ENCODE measurements at places on chromosomes 1 and 21.
A peak's percentile ranks its signal among the peaks of the same experiment; 100 is the strongest.

- no peak for DNase-seq
Observed at GRCh38 chr1:151502859-151503780, 8.1 kb upstream of the CGN start.

GRCh38 chr1:205183676-205184335 is 27.7 kb downstream of the DSTYK start:
- DNase-seq = no peak

DNA sequence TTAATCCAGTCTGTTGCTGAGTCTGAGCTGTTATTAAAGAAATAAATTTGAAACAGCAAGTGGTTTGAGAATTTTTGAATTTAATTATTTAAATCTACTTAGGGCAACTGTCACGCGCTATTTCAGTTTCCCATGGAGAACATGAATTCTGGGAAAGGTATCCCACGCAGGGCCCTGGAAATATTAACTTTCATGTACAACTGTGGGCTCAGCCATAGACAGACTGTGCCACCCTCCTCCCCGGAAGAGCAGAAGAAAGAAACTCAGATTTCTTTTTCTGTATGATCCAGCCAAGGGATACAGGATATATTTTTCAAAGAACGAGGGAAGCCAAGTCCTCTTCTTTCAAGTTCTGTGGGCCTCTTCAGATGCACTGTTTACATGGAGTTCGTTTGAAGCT is 172.6 kb upstream of the LMO4 start:
- no peak for DNase-seq

DNA sequence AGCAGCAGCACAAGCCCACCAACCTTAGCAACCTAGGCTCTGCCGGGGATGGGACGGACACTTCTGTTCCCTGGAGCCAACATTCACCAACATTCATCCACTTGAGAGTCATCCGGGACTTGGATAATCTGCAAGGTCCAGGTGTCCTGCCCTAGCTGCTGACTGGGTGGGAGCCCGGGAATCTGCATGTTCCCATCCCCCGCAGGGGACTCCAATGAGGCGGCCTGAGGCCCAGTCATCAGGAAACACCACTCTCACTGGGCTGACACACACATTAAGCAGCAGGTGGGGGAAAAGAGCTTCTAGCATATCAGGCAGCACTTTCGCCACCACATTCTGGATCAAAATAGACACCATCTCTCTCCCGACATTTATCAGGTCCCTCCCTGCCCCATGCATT is 38.4 kb upstream of the CCSAP start:
- DNase-seq = no peak

- no peak for DNase-seq
Observed at GRCh38 chr1:209751627-209752231, 4.1 kb upstream of the TRAF3IP3 start.

DNA sequence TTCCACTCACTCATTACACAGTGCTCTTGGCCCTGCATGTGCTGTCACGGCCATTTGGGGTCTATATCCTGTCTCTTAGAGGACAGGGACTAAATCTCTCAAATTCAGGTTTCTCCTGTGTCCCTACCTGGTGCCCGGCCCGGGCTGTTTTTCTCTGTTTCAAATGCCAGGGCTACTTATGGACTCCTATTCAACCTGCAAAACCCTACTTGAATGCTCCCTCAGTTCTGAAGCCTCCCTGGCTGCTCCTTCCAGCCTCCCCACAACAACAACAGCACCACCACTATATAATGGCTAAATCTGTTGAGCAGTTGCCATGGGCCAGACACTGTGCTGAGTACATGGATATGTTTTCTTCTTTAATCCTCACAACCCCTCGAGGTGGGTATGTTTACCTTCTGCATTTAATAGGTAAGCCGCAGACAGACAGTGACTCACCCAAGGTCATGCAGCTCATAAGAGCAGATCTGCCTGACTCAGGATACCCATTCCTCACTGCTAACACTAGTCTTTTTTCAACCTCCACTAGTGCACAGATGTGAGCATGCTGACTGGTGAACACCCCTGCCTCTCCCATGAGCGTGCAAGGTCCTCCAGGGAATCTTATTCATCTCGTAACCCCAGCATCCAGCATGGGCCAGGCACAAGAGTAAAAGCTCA is 29.9 kb downstream of the DHRS3 start:
- DNase-seq = no peak

GRCh38 chr1:65995336-65995735 is 202.6 kb downstream of the PDE4B start:
- DNase-seq = no peak

GRCh38 chr1:229006121-229006870 is 264.6 kb upstream of the RAB4A start:
- DNase-seq = no peak

DNA sequence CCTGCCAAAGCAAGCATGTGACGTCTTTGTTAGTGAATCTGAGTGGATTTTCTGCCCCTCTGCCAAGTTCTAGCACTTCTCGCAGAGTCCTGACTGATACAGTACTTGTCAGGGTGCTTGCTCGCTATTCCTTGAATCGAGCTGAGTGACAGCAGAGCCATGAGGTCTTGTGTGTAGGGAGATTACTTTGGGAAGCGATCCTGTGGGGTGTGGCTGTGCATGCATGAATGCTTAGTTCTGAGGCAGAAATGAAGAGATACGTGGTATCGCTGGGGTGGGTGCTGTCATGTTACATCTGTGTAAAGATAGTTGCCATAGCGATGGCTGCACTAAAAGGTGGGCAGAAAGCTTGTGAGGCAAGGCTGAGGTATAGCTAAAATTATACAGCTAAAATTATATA is 19.3 kb upstream of the DNAJC28 start:
- no peak for DNase-seq

GRCh38 chr1:232009741-232010140 is 383.2 kb downstream of the DISC1 start:
- no peak for DNase-seq

DNA sequence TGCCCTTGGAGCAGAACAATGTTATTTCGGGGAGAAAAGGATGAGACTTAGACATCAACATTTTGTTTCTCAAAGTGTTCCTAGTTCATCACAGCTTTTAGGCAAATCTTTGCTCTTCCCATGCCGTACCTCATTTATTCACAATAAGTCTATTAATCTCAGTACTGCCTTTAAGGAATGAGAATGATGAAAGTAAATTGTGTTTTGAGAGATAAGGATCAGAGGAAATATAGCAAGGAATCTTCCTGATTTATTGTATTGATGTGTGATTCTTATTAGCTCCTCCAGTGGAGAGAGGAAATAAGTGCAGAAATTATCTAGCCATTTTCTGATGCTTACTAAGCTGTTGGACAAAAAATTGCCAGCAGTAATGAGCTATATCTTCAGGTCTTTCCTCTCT is 2.0 kb downstream of the POLR3C start:
- DNase-seq = no peak

DNA sequence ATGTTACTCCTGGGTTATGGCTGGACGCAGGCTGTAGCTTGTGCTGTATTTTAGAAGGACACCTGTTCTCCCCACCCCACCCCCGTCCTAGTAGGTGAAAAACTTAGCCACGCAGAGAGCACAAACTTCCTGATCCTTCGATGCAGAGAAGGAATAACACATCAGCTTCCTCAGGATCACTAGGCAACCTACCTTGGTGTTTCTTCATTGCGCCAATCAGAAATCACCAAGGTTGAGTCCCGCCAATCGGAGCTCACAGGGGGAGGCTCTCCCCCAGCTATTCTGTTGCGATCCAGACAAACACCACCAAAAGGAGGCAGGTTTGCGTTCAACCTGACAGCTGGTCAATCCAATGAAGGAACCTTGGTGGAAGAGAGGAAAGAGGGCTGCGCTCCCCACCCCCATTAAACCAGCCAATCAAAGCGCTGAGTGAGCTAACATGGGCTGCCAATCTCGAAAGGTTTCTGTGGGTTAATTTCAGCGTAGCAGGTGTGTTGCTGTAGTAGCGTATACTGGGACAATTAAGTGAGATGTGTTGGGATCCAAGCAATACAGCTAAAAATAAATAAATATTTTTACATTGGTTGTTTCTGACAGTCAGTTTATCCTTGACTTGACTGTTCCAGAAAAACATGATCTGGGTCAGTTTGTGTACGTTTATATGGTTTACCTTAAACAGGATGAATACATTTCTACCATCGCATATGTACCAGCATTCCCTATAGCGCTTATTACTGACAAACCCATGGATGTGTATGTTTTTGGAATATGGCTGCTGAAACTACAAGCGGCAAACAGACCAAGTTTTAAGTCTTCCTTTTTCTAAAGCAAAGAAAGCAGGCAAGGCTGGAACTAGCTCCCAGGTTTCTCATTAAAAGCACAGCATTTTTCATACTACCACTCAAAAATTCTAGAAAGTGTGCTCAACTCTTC is at the start of gene GOLPH3L:
TSS of gene GOLPH3L (minus strand) at position 160 of the 933 bp plus-strand sequence. CDS start 2,316 bp downstream, outside the sequence.
- peak; percentile 97 for DNase-seq

- no peak for DNase-seq
Observed at GRCh38 chr1:156471496-156472490, 28.8 kb downstream of the MEF2D start.

GRCh38 chr21:44695641-44696040 is 1.3 kb upstream of the KRTAP10-12 start:
- DNase-seq = no peak

DNA sequence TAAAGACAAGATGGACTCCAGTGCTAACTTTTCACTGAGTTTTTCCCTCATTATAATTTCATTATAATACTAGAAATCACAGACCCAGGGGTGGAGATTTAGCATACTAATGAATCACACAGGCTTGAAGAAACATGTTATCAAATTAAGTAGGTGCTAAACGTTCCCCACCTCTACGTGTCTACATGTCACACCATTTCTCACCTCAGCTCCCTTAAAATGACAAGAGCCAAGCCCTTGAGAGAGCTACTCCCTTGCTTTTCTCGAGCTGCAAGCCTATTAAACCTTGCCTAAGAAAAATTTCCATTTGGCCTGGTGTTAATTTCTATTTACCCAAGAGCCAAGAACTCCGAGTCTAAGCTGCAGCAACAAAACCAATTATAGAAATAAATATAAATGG is 396.3 kb upstream of the NEGR1 start:
- no peak for DNase-seq

- DNase-seq = no peak
Observed at GRCh38 chr1:59731591-59731990, 83.2 kb upstream of the HOOK1 start.

DNA sequence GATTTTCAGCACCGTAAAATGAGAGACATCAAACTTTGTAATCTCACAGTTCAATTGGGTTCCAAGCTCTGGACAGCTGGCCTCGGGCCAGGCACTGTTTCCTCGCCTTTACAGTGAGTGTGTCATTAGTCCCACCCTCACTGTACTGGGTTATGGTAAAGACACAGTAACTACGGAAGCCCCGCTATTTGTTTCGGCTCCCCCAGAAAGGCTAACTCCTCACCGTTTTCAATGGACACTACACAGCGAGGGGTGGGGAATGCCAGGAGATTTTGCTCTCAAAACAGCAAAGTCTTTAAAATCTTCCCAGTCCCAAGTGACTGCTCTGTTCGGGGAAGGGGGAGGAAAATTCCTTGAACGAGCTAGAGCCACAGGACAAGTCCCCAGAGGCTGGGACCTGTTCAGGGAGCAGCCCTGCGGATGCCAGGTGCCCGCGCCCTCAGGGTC is 757 bp upstream of the SPSB1 start:
- DNase-seq = no peak

DNA sequence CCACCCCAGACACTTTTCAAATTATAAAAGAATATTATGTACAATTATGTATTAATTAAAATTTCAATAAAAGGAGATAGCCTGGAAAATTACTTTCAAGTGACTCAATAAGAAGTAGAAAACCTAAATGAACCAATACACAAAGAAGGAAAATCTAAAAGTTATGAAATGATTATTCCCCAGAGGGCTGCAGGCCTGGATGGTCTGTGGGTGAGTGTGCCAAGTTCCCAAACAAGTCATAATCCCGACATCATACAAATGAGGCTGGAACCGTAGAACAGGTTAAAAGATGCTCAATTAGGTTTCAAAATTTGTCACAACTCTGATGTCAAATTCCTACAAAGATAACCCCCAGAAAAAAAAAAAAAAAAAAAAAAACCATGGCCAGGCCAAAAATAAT is 12.7 kb downstream of the SPATC1L start:
- DNase-seq = no peak

DNA sequence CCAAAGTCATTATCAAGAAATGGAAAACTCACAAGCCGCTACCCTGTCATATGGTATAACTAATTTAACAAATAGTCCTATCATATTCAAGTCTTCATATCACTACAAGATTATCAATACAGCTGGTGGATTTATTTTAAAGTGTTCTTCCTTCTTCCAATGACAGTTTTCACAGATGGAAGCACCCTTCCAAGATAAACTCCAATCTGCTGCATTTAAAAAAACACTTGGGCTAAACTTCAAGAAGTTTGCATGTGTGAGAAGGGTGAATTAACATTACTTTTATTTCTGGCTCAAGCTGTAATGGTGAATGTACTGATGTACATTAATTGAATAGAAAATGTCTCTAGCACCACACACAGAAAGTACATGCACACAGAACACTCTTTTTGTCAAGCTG is 192.4 kb downstream of the DPYD start:
- no peak for DNase-seq
